ENCODE measurements at places on chromosomes 1 and 21.

- no peak for DNase-seq
These were observed 54.3 kb downstream of the ZSWIM5 start for GRCh38 chr1:45152126-45152525.

GRCh38 chr1:185442050-185442449 lies 125.0 kb upstream of the IVNS1ABP start:
- DNase-seq = no peak

DNA sequence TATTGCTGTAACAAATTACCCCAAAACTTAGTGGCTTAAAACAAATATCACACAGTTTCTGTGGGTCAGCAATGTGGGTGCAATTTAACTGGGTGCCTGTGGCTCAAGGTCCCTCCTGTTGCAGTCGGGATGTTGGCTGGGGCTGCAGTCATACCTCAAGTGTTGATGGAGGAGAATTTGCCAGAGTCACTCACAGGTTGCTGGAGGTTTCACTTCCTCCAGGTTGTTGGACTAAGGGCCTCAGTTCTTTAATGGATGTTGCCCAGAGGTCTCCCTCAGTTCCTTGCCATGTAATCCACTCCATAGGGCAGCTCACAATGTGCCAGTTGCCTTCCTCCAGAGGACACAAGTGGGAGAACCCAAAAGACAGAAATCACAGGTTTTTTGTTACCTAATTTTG lies 2.5 kb upstream of the TAF13 start:
- no peak for DNase-seq

DNA sequence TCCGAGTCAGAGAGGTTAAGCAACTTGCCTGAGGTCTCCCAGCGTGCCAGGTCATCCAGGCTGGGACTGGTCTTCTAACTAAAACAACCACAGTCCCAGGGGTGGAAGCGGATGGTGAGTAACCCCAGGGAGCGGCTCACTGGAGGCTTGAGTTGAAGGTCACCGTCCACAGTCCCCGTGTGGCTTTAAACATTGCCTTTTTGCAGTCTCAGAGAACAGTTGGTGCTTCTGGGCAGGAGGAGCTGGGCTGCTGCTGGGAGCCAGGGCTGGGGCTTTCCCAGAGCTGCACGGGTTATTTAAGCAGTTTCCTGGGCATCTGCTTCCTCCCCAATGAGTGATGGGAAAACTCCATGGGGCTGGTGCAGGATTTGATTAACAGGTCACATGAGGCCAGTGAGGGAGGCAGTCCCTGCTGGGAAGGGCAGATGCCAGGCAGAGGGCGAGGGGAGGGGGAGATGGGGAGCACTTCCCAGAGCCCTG lies 12.3 kb downstream of the ARHGEF10L start:
- DNase-seq = no peak

- no peak for DNase-seq
These were observed 236.8 kb downstream of the CAMTA1 start for GRCh38 chr1:7022058-7022457.

- DNase-seq = no peak
These were observed 306 bp upstream of the SH3D21 start for GRCh38 chr1:36305915-36306209.

DNA sequence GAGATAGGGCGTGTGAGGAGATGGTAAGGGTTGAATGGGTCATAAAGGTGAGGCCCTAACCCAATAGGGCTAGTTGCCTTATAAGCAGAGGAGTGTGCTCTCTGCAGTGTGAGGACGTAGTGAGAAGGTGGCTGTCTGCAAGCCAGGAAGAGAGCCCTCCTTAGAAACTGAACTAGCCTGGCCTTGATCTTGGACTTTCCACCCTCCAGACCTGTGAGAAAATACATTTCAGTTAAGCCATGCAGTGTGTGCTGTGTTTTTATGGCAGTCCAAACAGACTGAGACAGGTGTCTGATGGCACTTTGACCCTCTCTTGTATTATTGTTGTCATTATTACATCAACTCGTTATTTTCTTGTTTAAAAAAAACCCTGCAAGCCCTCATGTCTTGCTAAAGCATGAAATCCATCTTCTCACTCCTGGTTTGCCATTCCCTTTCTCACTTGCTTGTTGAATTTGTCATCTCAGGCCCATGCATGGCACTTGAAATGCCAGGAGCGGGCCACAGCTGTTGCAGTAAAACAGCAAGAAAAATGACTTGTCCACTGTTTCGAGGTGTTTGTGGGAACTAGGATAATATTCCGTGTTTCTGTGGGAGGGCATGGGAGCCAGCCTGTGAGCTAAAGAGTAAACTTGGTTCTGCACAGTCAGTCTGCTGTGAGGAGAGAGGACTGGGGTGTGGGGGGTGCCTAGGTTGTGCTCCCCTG lies 78.6 kb downstream of the STUM start:
- DNase-seq = no peak

DNA sequence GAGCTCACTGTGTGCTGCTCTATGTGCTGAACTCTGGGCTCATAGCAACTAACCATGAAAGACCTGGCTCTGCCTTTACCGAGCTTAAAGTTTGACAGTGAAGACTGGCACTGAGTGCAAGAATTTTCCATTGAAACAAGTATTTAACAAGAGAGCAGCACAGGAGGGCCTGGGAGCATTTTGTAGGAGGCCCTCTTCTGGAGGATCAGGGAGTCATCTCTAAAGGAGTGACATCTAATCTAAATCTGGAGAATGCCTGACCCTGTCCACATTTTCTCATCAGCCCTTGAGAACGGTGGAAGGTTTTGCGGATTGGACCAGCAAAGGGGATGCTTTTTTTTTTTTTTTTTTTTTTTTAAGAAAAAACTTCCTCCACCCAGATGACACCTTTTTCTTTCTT lies 150.8 kb downstream of the ROR1 start:
- no peak for DNase-seq

GRCh38 chr1:48654606-48655210 lies 122.0 kb downstream of the BEND5 start:
- DNase-seq = no peak

Data from CD4-positive, alpha-beta T cell treated with Interleukin-4 for 1 hour (primary cell).